ENCODE measurements at places on chromosomes 7 and 10.

DNA sequence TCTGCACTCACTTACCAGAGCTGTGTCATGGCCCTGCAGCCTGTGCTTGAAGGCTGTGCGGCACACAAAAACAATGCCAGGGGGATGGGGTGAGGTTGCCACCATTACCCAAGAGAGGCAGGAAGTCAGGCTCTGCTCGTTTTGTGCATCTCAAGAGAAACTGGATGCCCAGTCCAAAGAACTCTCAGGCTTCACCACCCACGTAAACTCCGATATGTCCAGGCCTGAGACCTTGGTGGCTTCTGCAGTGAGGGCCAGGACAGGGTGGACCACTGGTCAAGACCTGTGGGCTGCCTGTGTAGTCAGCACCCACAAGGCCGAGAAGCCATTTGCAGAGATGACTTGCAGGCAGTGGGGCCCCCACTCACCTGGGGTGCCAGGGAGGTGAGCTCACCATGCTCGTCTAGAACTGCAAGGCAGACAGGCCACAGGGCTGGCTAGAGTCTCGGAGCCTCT lies 54.7 kb upstream of the EBF3 start:
- DNase-seq = no peak

GRCh38 chr7:71538210-71538609 lies 406.3 kb downstream of the GALNT17 start:
- DNase-seq = no peak

GRCh38 chr7:99739699-99740572 lies 4.9 kb upstream of the CYP3A7 start:
- DNase-seq = no peak

GRCh38 chr10:126519185-126519584 lies 130.9 kb upstream of the ADAM12 start:
- DNase-seq = no peak

GRCh38 chr10:58414270-58415041 lies 29.2 kb downstream of the TFAM start:
- peak; percentile 43 for DNase-seq

DNA sequence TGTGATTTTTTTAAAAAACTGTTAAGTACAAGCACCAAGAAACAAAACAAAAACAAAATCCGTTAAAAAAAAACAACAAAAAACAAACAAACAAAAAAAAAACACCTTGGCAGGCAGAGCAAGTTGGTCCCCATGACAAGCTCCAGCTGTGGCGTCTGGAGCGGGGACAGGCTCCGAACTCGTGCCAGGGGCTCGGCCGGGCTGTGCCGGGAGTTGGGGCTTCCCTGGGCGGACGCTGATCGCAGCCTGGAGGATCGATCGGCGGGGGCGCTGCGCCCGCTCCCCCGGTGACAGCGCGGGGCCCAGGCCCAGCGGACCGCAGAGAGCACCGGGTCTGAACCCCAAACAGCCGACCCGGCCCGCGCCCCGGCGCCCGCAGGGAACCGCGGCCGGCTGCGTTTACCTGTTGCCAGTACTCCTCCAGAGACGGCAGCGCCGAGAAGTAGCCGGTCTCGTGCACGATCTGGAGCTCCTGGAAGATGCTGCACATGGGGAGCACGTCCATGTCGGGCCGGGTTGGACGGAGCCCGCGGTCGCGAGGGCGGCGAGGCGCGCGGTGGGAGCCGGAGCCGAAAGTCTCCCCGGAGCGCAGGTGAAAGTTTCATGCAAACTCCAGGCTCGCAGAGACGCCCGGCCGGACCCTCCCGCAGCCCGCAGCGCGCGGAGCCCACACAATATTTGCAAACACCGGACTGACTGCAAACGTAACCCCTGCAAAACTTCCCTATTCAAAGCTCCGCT lies at the start of gene KLF6:
Gene KLF6, minus strand, starts transcription at position 700 of the 741 bp plus-strand sequence. Its CDS starts 195 bp downstream, at position 505.
- DNase-seq = no peak

DNA sequence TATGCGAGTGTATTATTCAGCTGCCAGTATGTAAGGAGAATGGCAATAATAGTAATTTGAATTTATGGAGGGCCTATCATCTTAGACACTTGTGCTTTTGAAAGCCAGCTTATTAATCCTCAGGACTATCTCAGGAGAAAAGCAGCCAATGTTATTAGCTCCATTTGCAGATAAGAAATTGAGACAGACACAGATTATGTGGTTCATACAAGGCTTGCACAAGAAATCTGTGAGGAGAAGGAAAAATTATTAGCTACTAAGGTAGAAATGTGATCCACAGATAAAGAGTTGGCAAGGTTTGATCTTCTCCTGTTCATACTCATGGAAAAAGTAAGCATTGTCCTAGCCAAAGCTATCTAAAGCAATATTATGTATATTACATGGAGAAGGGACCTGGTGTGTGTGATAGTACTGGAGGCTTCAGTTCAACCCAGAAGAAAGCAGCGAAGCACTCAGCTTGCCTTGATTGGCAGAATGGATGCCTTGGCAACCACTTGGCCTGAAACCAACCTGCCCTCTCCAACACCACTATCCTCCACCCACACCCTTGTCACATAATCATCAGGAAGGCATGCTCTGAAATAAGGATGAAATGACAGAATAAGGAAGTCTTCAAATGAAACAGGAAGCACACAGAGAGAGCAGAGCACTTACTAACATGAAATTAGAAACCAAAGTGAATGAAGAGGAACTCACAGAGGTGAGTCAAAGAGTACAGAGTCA lies 18.0 kb downstream of the MACC1 start:
- peak; percentile 54 for DNase-seq

DNA sequence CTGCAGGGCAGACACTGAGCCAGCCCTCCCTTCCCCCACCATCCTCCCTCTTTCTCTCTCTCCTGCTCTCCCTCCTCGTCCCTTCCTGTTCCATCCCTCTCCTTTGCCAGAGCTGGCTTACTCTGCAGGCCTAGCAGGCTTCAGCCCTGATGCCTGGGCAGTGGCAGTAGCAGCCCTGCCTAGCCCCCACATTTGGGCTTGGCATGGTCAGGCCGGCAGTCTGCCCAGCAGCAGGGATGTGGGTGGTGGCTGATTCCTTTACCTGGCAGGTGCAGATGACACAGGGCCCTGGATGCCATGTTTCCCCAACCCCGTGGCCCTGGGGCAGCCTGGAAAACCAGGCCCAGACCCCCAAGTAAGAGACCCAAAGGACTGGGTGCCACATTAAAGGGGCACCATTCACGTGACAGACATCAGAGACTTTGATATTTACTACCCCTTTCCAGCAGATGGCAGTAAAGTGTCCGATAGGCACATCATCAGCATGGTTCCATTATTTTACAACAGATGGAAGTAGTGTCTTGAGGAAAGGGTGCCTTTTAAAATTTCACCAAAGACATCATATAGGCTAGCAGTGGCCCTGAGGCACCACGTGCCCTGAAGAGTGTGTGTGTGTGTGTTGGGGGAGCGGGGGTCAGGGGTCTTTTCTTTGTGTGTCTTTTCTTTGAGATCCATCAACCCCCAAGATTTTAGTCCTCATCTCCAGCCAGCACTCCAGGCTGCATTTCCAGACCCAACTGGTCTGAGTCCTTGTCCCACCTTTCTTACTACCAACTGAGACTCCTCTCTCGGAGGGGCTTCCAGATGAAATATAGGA lies 5.9 kb downstream of the KCP start:
- peak; percentile 59 for DNase-seq

DNA sequence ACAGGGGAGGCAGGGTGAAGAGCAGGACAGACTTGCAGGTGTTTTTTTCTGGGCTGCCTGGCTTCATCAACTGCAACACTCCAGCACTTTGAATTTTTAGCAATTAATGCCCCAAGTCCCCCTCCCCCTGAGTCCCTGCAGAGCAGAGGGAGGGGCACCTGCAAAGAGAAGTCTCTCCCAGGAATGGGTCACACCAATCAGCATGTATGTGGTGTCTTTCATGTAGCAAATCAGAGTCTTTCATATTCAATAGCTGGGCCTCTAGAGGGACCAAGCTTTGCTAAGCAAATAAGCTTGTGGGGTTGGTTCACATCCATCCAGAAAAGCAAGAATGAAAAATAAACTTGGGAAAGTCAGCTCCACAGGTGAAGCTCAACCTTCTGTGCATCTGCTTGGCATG lies 90.7 kb downstream of the PARP12 start:
- no peak for DNase-seq

DNA sequence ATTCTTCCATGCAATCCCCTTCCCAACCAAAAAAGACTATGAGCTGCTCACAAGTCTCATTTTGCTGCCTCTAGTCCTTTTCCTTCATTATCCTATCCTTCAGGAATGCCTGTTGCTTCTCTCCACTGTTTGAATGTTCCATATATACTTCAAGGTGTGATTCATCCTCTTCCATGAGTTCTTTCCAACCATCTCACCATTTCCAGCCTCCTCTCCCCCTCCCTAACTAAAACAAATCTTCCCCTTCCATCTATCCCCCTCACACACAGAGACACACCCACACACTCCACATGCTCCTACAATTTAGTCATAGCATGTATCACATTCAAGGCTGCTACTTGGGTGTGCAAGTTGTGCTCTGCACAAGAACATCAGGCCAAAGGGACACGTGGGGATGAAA lies 254.3 kb downstream of the DYNC1I1 start:
- DNase-seq = no peak

DNA sequence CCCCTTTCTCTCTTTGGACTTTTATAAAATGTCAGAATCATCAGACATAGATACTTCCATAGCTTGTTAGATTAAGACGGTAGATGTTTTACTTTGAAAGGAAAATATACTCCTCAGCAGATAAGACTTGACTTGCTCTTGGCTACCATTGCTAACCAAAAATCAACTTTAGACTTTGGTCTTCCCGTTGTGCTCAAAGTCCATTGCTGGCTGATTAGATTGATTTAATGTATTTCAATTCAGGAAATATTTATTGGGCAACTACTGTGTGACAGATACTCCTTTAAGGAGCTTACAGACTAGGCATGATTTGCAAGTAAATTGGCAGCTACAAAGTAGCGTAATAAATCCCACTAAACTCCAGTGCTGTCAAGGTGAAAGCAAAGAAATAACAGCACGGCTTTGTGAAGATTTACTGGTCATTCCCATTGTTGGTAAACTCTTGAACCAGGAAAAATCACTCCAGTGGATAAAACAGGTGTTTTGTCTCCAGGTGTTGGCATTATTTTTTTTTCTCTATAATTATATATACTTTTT lies 95.7 kb upstream of the ARMC3 start:
- peak; percentile 36 for DNase-seq

DNA sequence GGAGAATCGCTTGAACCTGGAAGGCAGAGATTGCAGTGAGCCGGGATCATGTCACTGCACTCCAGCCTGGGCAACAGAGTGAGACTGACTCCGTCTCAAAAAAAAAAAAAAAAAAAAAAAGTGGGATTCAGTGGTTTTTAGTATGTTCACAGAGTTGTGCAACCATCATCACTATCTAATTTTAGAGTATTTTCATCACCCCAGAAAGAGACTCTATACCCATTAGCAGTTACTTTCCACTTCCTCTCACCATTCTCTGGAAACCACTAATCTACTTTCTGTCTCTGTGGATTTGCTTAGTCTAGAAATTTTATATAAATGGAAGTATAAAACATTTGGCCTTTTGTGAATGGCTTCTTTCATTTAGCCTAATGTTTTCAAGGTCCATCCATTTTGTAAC lies 113.4 kb downstream of the ST7 start:
- no peak for DNase-seq
